ENCODE measurements at places on chromosomes 4 and X.

GRCh38 chr4:40227284-40227683, 30.5 kb downstream of the RHOH start:
- no peak for DNase-seq

GRCh38 chr4:73839071-73839470, 2.6 kb downstream of the CXCL6 start:
- DNase-seq: peak; percentile 59

DNA sequence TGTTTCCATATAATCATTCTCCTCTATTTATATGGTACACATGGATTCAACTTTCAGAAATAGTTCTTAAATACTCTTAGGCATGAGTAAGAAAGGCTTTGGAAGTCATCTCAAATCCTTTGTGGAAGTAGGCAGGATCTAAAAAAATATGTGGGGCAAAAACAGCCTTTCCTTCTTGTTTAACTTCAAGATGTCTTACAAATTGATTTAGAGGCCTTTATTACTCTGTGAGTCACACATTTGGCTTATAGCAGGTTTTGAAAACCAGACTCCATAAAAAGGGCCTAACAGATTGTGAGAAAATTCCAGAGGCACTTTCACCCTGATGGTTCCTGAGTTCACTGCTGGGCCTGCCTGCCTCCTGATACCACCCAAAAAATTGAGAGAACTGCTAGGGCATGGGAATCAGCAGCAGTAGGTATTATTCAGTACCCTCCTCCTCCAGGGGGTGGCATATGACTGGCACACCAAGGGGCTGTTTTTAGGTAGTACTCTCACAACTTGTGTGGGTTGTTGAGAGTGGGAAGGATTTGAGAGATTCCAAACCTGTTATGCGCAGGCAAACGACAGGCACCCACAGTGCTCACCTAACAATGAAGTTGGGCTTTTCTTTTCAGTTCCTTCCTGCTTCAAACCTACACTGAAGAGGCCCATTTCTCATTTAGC, 162.7 kb upstream of the MBNL3 start:
- no peak for DNase-seq

DNA sequence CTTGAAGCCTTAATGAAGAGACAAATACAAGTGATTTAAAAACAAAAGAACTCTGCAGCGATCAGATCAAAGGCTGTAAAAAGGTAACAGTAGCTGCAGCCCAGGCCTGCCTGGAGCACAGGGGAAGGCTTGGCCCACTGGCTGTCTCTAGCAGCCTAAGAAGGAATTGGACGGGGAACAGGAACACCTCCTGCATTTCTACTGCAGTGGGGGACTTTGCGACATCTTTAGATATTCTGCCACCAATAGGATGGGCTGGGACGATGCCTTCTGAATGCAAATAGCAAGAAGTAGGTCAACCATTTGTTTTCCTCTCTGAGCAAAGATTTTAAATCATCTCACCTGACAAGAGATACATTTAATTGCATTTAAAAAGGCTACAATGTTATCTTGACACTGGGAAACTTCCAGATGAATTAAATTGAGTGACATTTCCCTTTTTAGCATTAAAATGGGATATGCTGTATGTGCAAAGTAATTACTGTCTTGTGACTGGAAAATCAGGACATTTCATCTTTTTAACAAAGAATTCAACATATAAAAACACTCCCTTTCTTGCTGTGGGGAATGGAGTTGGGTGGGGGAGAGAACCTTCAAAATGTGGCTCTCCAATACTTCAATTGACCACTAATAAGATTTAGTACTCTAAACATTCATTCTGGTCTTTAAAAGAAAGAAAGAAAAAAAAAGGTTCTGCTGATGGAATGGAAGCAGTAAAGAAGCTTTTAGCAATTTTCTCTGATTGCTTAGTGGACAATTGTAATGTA, 70.0 kb downstream of the NYX start:
- no peak for DNase-seq

- peak; percentile 28 for DNase-seq
These were observed 63.7 kb downstream of the TENM3 start for GRCh38 chr4:182306792-182307507.

GRCh38 chrX:41067721-41068120, 17.5 kb upstream of the USP9X start:
- DNase-seq: no peak

GRCh38 chr4:165963621-165964020, 90.6 kb downstream of the TLL1 start:
- DNase-seq: no peak

GRCh38 chr4:128380306-128380705, 92.7 kb upstream of the PGRMC2 start:
- no peak for DNase-seq

DNA sequence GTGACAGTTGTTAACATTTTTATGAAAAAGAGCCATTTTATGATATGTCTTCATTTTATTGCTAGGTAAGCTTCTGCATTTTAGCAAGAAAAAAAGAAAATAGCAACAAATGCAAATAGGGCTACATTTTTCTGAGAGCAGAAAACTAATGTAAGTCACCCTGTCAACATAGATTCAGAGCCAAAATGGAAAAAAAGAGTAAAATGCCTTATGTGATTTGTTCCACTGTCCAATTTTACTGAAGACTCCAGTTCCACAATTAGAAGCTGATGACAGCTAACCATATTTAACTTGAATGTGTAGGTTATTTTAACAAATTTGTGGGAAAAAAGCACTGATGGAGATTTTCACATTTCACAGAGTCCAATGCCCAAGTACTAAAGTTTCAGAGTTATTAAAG, 772.3 kb downstream of the FAT4 start:
- no peak for DNase-seq

- peak; percentile 12 for DNase-seq
These were observed 10.8 kb downstream of the CTAG1A start for GRCh38 chrX:154595559-154596249.

DNA sequence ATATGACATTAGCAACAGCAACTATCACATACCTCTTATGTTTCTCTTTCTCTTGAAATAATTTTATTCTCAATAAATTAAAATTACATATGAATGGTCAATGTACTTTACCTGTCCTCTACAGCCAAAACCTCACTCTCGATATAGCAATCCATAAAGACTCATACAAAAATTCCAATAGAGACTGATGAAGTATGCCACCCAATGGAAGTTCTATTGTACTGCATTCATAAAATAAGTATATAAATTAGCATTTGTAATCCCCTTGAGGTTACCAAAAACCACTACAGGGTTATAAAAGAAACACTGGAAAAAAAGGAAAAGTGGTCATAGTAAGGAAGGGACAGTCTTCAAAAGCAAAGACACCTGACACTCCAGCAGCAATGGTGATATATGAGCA, 32.8 kb downstream of the CLDN2 start:
- peak; percentile 26 for DNase-seq

- peak; percentile 20 for DNase-seq
These were observed 115.1 kb downstream of the CAMK2D start for GRCh38 chr4:113646442-113646822.

- DNase-seq: no peak
These were observed 334.9 kb upstream of the GATB start for GRCh38 chr4:152095701-152096070.

DNA sequence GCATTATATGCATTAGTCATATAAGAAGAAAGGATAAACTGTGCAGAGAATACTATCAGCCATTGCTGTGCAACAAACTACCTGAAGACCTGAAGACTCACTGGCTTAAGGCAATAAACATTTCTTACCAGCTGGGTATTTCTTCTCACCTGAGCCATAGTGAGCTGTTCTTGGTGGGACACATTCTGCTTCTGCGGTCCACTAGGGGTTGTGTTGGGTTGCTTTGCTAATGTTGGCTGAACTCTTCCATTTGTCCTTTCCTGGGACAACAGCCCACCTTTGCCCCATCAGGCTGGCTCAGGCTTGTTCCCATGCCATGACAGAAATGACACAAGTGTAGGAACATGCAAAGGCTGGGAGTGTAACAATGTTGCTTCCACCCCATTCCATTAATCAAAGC, 388.6 kb downstream of the PCDH7 start:
- DNase-seq: no peak

All from iris pigment epithelial cell (primary cell).